ELF-1 (cell line): ENCODE measurements at places on chromosomes 3 and 15.

GRCh38 chr3:14605067-14605466 is 46.5 kb upstream of the CCDC174 start:
- DNase-seq, result peak; percentile 80

DNA sequence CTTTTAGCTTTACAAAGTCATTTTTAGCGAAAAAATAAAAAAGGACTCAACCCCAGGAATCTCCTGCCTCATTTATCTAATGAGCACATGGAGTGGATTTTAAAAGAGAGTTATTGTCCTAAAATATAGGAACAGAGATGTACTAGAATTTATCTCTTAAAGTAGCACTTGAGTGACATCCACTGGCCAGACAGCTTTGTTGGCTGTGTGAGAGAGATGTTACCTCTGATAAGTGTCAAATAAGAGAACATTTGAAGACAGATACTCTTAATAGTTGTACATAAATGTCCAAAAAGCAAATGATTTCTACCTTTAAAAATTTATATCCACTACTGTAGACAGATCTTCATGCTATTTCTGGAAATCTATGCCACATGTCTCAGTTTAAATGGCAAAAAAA is 12.3 kb upstream of the MFSD1 start:
- DNase-seq, result no peak

DNA sequence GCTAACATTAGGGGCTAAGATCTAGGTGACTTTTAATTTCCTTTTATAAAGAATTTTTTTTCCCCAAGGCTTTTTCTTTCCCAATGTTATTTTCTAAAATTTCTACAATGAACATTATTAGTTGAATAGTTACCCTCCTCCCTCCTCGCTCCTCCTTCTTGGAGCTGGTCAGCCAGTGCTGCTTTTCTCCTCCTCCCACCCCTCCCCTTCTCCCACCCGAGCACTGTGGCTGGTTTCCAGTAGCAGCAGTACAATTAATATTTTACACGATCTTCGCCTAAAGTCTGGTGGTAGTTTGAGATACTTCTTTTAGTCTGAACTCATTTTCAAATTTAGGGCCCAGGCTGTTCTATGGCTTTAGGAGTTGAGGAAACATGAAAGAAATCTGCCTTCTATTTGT is 41.6 kb downstream of the EEFSEC start:
- no peak for DNase-seq

GRCh38 chr15:82566690-82567089 is 26.4 kb upstream of the RPS17 start:
- no peak for DNase-seq

GRCh38 chr15:99097441-99098410 is 7.2 kb upstream of the SYNM start:
- no peak for DNase-seq

DNA sequence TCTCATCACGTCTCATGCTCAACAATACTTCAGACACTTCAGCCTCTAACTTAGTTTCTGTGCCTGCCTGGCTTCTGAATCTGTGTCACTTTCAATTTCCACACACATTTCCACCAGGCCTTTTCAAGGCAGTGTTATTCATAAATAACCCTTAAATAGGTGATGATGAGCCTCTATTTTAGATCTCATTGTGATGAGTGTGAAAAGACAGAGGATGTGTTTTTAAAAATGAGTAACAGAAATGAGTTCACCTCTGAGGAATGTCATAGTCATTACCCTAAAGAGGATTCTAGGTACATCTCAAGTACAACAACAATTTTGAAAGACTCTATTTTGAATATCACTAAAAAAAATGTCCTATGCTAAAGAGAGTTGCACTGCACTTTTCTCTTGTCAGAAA is 64.6 kb downstream of the STAC start:
- no peak for DNase-seq

- DNase-seq, result no peak
Measured at GRCh38 chr15:69190091-69190490, 29.7 kb downstream of the GLCE start.

GRCh38 chr3:50639055-50639494 is 22.1 kb downstream of the MAPKAPK3 start:
- no peak for DNase-seq

DNA sequence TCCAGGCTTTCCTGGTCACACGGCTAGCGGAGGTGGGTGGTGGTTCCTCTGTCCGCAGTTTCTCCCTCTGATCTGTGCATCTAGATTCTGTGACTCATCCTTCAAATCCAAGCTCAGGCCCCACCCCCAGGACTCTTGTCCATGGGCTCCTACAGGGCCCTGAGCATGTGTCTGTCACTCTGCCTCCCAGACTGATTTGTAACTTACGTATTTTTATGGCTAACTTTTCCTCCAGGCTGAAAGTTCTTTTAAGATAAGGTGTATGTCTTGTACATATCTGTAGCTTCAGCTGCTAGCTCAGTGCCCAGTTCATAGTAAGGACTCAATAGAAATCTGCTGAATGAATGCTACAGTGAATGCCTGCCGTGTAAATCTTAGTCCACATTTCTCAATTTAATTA is 8.0 kb downstream of the ESYT3 start:
- peak; percentile 67 for DNase-seq

DNA sequence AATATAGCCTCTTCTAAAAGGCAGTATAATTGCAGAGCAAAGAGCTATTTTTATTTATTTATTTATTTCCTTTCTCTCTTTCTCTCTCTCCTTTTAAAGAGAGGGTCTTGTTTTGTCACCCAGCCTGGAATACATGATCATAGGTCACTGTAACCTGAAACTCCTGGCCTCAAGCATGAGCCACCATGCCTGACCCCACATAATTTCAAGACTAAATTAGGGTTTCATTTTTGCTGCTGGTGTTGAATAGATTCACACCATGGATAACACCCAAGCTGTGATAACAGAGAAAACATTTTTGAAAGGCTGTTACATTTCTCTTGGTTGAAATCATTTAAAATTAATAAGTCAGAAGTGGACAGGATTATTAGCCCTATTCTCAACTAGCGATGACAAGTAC is 131.6 kb downstream of the LEKR1 start:
- no peak for DNase-seq

GRCh38 chr15:71495398-71495780 is 315.0 kb upstream of the NR2E3 start:
- DNase-seq, result no peak

- no peak for DNase-seq
Measured at GRCh38 chr15:52463638-52464037, 65.0 kb downstream of the MYO5A start.

GRCh38 chr3:37742574-37743212 is 119.0 kb upstream of the CTDSPL start:
- DNase-seq, result no peak

DNA sequence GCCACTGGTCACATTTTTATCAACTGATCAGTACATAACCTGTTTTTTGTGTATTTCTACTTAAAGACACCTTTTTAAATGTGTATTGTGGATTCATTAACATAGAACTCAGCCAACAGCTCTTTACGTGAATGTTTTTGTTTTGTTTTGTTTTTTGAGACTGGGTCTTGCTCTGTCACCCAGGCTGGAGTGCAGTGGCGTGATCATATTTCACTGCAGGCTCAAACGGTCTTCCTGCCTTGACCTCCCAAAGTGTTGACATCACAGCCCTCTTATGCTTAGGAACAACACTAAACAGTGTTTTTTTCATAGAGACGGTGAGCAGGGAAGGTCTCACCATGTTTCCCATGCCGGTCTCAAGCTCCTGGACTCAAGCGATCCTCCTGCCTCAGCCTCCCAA is 9.9 kb downstream of the PSMA4 start:
- DNase-seq, result peak; percentile 16

DNA sequence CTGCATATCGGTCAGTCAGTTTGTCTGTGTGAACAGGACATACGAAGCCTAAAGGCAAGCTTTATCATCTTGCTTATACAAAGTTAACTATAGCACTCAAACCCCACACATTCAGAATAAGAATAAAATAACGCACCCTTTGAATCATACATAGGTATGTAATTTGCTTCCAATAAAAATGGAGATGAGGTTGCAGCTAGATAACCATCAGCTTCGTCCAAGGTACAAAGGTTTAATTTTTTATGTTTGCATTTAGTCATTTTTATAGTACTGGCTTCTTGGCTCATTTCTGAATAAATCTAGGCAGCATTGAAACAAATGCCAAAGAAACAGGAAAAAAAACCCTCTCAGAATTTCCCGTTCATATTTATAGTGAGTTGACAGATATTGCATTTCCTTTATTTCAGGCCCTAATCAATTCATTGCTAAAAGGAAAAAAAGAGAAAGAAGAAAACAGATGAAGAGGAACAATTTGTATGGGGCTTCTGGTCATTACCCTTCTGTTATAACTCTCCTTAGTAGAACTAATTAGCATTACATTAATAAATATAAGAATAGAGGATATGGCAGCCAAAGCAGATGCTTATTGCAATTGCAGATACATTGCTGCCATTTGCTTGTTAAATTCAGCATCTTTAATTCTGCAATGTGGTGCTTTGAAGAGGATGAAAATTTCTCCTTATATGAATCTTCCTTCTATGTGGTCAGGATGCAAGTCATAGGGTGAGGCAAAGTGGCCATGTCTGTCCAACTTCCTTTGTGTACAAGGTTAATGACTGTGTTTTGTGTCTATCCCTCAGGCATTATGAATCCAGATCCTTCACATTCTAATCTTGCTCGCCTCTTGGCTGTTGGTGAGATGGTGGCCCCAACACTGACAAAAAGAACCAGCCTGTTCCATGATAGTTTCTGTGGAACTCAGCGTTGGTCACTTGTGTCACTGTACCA is 550.0 kb downstream of the AGBL1 start:
- DNase-seq, result no peak

DNA sequence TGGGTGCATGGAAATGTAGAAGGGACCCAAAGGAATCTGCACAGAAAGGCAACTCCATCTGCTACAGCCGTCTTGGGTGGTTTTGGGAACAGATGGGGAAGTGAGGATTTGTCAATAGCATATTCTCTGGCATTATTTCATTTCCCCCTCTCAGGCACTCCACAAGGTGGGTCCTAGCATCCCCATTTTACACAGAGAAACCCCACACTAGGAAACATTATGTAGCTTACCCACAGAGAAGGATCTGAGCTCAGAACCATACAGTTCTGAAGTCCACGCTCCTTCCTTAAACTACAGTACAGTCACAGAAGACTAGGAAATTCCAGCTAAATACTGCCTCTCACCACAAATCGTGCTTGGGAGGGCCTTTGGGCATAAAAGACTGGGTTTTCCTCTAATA is 61.2 kb upstream of the CTNNB1 start:
- no peak for DNase-seq

DNA sequence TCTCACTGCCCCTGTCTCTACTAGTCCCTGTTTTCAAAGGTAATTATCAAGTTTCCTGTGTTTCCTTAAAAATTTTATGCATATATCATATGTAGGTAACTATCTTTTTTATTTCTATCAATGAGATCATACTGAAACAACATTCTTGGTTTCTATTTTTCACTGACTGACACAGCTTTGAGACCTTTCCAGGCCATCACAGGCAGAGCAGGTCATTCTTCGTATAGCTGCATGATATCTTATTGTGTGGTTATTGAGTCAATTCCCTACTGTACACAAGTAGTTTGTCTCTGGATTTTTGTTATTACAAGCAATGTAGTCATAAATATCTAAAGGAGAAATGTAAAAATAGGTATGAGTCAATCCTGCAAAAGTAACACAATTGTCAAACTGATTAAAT is 169.6 kb downstream of the CFAP20DC start:
- DNase-seq, result no peak

DNA sequence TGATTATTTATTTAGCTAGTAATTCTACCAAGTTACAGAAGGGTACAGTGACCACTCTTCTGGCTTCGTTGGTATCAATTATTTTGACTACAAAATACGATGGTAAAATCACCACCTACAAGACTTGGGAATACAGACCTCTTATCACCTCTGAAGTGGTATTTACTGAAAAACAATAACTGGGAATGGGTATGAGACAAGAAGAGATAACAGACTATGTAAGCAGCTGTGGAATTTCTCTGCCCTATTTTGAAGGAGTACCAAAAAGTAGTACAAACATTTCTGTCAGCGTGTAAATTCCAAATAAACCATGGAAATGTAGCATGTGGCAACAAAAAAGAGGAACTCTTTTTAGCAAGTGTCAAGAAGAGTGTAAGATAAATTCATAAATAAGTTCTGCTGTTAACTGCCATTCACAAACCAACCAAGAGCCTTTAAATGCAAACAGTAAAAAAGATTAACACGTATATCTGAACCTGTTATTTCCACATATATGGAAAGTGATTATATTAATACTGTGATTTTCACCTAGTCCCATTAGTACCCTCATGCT is 77.0 kb upstream of the SLC12A8 start:
- DNase-seq, result no peak

GRCh38 chr3:111541911-111542483 is at the start of gene CD96:
Gene CD96, plus strand, starts transcription at chr3:111542197. Its CDS starts 52 bp downstream, at chr3:111542249.
- DNase-seq, result no peak

- no peak for DNase-seq
Measured at GRCh38 chr3:114608293-114608692, 314.5 kb downstream of the TIGIT start.

GRCh38 chr3:25557694-25558093 is 107.0 kb downstream of the TOP2B start:
- DNase-seq, result no peak

- no peak for DNase-seq
Measured at GRCh38 chr3:76107935-76108570, 322.7 kb upstream of the ZNF717 start.

- no peak for DNase-seq
Measured at GRCh38 chr15:36275656-36276055, 303.8 kb upstream of the CDIN1 start.

DNA sequence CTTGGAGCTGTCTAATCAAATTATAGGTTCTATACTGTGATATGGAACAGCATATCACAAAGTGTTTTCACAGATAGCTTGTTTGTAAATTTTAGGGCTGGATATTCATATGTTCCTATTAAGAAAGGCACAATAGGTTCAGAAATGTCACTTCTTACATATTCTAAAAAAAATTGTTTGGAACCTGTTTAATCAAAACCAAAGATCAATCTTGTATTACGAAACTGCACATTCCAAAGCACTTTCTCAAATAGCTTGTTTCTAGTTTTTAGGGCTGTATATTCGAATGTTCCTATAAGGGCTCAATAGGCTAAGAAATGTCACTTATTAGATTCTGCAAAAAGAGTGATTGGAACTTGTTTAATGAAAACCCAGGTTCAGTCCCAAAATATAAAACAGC is 67.4 kb upstream of the OSBPL11 start:
- DNase-seq, result no peak

- no peak for DNase-seq
Measured at GRCh38 chr15:62359416-62359815, 194.3 kb upstream of the C2CD4B start.

GRCh38 chr3:63751459-63751858 is 67.6 kb upstream of the C3orf49 start:
- no peak for DNase-seq

- no peak for DNase-seq
Measured at GRCh38 chr3:107574650-107575049, 51.9 kb downstream of the BBX start.
